ENCODE measurements at places on chromosomes 1 and 21.

DNA sequence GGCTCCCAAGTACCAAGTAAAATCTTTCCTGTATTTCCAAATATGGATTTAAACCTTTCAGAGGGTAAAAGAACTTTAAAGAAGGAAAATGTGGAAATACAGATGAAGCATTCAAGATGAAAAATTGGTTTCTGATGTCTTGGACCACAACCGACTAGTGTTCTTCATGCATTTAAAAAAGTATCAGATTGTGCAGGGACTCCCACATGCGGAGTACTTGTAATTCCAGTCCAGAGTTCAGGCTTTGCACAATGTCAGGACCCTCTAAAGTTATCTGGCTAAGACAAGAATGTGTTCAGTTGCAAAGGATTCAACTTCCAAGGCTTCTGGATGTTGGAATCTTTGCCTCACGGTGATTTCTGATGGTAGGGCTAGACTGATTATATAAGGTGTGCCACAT is 66.7 kb downstream of the RGL1 start:
- DNase-seq, result no peak

DNA sequence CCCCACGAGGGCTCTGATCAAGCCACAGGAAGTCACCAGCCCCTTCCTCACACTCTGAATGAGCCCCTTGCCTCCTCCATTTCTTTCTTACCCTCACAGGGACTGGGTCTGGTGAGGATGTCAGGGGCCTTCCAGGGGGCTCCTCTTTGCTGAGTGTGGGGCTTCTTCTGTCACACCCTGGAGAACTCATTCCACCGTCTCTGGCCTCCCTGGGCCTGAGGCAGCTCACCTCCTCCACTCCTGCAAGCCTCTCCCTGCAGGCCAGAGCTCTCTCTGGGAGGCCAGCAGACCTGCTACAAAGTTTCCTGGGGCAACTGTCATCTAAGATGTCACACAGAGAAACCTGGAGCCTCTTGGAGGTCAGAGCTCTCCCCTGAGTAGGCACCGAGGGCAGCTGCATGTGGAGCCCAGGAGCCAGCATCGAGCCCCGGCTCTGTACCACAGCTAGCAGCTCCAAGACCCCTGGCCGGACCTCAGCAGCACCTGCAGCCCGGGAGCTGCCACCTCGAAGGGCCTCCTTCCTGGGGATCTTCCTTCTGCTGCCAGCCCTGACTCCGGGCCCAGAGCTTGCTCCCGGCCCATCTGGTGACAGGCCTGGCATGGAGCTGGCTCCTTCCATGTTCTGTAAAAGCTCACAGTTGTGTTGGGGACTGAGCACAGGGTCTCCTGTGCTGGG is 1.1 kb downstream of the SPOCD1 start:
- DNase-seq, result no peak

DNA sequence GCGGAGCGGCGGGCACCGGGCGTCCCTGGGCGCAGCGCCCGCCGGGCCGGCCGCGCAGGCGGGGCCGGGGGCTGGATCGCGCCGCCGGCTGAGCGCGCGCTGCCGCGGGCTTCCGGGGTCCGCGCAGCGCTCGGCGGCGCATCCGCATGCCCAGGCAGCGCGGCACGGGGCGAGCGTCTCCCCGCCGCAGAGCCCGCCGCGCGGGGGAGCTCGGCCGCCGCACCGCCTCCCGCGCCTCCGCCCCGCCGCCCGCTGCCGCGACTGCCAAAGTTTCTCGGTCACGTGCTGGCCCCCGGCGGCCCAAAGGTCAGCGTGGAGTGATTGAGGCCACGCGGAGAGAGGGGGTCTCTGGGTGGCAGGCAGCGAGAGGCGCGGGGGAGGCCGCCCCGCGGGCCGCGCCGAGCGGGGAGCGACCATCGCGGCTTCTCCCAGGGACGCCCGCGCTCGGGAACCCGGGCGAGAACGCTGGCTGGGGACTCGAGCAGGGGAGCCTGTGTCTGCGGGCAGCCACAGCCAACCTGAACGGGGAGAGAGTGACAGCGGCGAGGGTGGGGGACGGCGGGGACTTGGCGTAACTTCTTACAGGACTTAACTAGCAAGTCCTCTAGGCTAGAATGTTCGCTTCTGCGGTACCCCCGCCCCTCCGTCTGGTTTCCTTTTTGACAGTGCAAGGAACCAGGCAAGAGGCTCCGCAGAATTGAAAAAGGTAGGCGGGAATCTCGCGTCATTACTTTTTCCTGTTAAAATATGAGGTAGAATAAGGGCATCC is at the start of gene ILDR2:
ILDR2 (minus strand) TSS at position 180 of the 769 bp plus-strand sequence. CDS start 272 bp downstream, outside the sequence.
- peak; percentile 68 for DNase-seq

- DNase-seq, result no peak
Measured at GRCh38 chr21:45898781-45899180, 82.8 kb upstream of the COL6A1 start.

DNA sequence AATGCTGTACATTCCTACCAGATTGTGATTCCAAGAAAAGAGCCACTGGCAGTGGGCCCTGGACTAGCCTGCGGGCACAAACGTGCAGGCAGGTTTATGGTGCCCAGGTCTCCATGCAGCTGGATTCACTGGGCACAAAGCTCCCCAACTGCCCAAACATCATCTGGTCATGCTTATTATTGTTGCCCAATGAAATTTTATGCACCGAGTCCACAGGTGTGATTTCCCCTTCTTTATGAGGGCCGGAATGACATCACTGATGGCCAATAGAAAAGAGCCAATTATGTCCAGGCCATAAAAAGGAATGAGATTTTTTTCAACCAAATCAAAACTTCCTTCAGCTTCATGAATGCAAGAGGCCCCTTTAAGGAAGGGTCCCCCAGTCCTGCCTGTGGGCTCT is 66.2 kb downstream of the ERI3 start:
- no peak for DNase-seq

- peak; percentile 44 for DNase-seq
Measured at GRCh38 chr1:77926561-77927357, 38.3 kb downstream of the NEXN start.

DNA sequence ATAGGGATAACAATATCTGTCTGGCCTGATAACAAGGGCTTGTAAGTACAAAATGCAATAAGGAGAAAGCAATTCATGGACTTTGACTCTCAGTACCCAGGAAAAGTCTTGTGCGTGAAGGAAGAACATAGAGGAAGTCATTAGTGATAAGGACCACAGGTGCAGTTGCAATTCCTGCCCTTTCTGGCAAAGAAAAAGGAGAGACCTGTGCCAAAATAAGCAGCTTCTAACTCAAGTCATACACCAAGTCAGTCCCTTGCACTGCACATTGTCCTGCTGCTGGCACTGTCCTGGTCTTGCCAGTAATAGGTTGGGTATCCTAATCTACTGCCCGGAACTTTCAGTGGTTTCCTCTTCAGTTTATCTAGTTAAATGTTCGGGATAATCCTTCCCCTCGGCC is 14.8 kb upstream of the SOD1 start:
- no peak for DNase-seq

- no peak for DNase-seq
Measured at GRCh38 chr1:212098310-212098709, 62.8 kb downstream of the DTL start.
